ENCODE measurements at places on chromosomes 4 and X. TPM values are rescaled to one million over a fixed set of nuclear protein-coding genes. Genes with fewer than 3 reads are reported as not detected.

GRCh38 chr4:108619372-108620100 lies 840 bp upstream of the RPL34 start:
- no peak for DNase-seq

DNA sequence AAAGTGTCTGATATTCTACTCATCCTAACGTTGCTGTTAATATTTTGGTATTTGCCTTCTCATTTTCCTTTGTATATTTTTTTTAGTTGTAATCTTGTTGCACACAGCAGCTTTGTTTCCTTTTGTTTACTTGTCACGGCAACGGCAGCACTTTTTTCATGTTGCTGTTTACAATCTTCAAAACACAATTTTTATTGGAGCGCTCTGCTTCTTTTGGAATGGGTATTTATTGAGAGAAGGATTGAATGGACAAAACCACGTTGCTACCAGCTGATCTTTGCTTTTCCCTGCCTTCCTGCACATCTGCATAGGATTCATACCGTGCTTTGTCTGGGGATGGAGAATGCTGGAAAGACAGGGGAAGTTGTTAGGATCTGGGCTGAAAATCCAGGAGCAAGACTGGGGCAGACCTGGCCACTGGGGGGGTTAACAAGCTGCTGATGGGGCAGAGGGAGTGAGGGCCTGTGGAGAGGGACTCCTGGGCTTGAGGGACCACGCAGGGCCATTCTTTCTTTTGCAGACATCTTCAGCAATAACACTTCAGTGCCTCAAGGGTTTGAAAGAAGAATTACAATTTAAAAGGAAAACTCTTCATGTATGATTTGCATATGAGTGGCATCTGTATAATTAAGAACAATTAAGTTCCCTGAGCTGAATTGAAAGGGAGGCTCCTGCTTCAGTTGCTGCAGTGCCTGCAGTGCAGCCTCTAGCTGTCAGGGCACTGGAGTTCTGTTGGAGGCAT lies 69.8 kb downstream of the TMEM131L start:
- no peak for DNase-seq

The SERTM2 gene
- total RNA-seq = not detected

The BEX1 gene
- total RNA-seq = 37.9 TPM

The ADH1A gene
- total RNA-seq = not detected
